T-helper 2 cell treated with Interferon-gamma antibody and Interleukin-4, amounts not matched to agents 5 μg/mL and 100 μg/mL, for 36 hours (primary cell): ENCODE measurements at places on chromosomes 16 and 17.

- no peak for DNase-seq
These were observed 97.8 kb upstream of the GSE1 start for GRCh38 chr16:85515319-85515745.

GRCh38 chr17:46877466-46877865, 26.1 kb downstream of the WNT9B start:
- no peak for DNase-seq

- no peak for DNase-seq
These were observed 164.1 kb downstream of the SEC14L1 start for GRCh38 chr17:77304746-77305473.

DNA sequence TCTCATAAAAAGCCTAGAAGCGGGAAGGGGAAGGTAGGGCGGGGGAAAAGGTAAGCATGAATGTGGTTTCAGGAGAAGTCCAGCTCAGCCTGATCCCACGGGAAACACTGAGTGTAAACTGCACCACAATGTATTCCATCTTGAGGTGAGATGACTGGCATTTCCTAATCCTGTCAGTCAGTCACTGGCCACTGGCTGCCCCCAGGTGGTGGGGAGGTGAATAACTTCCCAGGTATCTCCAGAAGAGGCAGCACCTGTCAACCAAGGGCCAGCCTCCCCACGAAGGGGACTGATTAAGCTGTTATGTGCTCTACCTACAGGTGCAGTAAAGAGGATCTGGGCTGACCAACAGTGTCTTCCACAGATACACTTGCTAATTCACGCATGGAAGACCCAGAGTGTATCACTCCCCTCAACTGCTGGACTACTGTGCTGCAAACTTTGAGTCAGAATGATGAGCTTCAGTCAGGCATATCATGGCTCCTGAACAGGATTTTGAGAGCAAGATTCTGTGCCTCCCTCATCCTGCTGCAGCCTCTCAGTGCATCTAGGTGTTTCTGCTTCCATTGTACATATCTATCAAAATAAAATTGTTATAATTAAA, 108.5 kb upstream of the CCL2 start:
- DNase-seq: peak; percentile 22

DNA sequence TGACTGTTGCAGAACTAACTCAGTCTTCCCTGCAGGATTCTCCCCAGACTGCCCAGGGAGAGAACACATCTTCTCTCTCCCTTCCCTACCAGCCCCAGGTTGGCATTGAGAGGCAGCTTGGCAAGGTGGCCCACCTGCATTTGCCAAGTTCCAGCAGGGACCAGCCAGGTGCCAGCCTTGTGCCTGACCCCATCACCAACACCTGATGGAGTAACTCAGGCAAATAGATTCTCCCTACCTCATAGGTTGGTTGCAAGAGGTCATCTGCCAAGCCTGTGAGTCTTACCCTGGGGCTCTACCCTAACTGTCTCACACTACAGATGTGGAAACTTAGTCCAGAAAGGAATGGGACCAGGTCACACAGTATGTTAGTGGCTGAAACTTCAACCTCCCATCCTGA, 20.4 kb downstream of the BEAN1 start:
- no peak for DNase-seq

DNA sequence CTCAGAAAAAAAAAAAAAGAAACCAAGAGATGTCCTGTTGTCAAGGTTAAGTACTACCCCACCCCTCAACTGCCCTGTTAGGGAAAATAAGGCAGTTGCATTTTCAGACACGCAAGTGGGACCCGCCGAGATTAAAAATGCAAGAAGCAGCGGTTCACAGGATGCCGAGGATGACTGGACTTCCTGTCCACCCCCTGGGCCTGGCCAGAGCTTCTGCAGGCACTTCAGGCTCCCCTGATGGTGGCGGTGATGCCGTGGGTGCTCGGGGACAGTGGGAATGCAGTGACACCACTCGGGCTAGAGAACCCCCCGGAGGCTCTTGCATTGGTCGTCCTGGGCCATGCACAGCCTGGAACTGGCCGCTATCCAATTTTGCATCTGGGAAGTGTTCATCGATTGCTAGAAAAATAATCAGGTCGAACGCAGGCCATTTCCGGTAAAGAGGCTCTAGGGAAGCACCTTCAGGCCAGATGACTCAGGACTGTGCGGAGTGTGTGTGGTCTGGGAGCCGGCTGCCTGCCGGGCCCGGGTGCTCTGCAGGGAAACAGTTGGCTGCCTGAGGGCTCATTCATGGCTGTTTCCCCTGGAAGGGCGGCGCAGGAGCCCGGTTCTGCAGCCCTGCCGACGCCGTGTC, 13.4 kb upstream of the CRISPLD2 start:
- DNase-seq: no peak

GRCh38 chr16:53891409-53892139, 187.6 kb downstream of the FTO start:
- peak; percentile 24 for DNase-seq

DNA sequence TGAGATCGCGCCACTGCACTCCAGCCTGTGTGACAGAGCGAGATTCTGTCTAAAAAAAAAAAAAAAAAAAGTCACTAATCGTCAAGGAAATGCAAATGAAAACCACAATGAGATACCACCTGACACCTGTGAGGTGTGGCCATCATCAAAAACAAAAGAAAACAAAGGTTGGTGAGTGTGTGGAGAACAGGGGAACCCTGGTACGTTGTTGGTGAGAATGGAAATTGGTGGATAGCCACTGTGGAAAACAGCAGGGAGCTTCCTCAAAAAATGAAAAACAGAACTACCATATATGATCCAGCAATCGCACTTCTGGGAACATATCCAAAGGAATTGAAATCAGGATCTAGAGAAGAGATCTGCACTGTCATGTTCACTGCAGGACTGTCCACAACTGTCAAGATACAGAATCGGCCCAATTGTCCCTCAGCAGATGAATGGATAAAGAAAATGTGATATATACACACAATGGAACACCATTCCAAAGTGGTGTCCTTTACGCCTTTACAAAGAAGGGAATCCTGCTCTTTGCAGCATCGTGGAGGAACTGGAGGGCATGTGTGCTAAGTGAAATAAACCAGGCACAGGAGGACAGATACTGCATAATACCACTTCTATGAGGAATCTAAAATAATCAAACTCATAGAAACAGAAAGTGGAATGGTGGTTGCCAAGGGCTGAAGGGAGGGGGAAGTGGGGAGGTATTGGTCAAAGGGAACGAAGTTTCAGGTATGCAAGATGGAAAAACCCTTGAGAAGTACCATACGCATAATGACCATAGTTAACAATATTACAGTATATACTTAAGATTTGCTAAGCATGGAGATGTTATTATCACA, 63.5 kb upstream of the PLCG2 start:
- no peak for DNase-seq

DNA sequence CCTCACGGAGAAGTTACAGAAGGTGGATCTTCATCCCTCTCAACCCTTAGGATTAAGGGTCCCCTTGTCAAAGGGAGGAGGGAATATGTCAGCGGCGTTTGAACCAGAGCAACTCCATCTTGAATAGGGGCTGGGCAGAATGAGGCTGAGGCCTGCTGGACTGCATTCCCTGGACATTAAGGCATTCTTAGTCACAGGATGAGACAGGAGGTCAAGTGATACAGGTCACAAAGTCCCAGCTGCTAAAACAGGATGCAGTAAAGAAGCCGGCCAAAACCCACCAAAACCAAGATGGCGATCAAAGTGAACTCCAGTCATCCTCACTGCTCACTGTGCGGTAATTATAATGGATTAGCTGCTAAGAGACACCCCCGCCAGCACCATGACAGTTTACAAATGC, 36.7 kb downstream of the RBFOX3 start:
- DNase-seq: no peak

- peak; percentile 74 for DNase-seq
These were observed 13.7 kb upstream of the MMP2 start for GRCh38 chr16:55465077-55465896.

DNA sequence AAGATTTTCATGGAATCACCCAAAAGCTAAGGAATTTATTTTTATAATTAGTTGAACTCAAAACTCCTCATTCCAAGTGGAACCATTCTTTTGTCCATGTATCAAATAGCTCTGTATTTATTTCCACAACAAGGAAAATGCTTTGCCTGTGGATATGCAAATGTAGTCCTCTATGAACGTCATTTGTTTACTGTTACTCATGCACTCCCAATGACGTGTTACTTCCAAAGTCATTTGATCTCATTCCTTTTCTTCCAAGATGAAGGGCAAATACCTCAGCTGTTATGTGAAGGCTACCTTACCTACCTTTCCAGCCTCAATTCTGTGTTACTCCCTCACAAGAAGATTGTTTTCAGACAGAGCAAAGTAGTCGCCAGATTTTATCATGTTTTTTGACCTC, 83.7 kb downstream of the ITFG1 start:
- DNase-seq: no peak

DNA sequence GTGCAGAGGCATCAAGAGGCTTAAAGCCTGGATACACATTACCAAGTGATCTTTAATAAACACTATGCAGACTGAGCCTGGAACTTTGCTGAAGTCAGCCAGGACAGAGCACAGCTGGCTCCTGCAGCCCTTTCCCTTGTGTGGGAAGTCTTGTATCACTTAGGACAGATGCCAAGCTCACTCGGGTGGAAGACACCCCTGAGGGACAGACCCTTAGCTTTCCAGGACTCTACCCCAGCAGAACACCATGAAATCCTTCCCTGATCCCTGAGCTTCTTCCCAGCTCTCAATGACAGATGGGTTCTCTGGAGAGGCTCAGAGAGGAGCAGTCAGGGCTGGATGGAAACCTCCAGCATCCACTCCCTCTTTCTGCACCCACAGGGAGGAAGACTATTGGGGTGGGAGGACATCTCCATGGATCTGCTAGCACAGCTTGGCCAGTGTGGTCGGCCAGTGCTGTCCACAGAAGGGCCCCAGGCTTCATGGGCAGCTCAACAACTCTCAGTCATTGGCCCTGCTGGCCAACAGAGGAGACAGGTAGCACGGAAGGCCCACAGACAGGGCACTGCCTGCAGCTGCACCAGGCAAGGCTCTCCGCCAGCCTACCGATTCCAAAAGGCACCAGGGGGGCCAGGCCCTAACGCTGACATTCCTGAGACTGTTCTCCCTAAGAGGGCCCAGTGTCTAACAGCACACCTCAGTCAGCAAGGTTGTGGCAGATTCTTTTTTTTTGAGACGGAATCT, 15.9 kb downstream of the RAB5C start:
- DNase-seq: no peak

- DNase-seq: no peak
These were observed 491 bp downstream of the GAS7 start for GRCh38 chr17:10197721-10198508.

- DNase-seq: no peak
These were observed 56.0 kb downstream of the HLF start for GRCh38 chr17:55320594-55321426.

- no peak for DNase-seq
These were observed 29.7 kb downstream of the KSR1 start for GRCh38 chr17:27485716-27486495.

- no peak for DNase-seq
These were observed 21.4 kb upstream of the ZFP90 start for GRCh38 chr16:68517606-68518166.

- no peak for DNase-seq
These were observed 43.9 kb downstream of the NKD1 start for GRCh38 chr16:50591800-50592771.

DNA sequence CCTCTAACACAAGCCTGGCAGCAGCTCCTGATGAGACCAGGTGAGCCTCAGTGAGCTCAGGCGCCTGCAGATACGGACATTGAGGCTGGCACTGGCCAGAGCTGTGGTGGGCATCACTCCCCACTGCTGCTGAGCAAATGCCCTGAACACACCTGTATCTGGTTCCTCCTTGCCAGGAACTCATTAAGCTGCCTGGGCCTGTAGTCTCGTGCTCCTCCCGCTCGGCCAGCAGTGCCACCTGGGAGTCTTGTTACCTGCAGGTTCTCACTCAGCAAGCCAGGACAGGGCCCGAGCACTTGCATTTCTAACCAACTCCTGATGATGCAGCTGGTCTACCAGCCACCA, 13.3 kb downstream of the EIF4A3 start:
- no peak for DNase-seq
